Nucleus accumbens (tissue), 56 donors: ENCODE measurements at places on chromosomes 11 and 22.

- no peak for DNase-seq
Measured at GRCh38 chr22:23777776-23778576, 5.3 kb downstream of the MMP11 start.

DNA sequence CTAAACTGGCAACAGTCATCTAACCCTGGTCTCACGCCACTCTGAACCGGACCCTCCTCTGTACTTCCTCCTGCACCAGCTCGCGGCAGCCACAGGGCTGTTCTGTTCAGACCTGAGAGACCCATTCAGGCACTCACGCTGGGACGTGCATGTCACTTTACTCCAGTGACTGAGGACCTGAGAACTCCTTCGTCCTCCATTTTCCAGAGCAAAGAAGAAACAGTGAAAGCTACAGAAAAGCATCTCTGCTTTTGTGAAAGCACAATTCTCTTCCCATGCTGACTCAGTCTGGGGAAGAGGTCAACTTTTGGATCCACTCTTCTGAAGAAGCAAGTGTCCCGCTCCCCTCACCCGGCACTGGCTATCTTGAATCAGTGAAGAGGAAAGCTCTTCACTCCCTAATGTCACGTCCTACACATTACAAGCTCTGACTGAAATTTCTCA, 24.5 kb downstream of the PISD start:
- DNase-seq, result no peak

DNA sequence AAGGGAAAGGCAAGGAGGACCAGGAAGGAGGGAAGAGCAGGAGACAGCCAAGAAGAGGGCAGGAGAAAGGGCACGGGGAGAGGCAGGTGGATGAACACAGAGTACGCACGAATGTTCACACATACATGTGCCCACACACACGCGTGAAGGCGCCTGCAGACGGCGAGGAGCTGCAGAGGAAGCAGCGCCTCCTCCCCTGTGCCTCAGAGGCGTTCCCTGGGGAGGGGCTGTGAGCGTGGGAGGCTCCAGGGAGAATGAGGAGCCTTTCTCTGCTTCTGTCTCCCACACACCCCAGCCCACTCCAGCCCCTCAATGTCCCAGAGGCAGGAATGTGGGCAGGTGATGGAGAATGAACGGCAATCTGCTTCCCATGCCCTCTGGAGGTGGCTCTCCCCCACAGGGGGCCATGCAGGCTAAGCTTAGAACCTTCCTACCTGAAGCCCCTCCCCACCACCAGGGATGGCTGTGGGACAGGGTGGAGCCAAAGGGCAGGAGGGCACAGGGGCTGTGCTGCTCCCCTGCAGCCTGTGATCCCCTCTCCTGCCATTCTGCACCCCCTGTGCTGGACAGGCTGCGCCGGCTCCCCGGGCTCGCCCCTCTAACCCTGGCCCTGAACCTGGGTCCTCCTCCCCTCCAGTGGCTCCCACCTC, 25.3 kb downstream of the PPM1F start:
- DNase-seq, result no peak

DNA sequence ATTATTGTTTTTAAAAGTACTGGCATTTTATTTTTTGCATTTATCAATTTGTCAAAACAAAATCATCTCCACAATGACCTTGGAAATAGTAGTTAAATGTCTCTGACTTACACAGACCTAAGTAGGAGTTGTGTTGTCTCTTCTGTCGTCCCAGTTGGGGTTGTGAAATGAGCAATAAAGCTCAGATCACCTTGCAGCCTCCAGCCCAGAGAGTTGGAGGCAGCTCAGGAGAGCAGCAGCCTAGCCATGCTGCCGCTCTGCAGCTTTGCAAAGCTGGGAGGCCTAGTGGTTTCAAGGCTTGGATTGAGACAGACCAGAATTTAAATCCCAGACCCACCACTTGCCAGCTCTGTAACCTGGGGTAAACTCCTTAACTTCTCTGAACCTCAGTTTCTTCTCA, 65.2 kb upstream of the CRYBB3 start:
- DNase-seq, result no peak

DNA sequence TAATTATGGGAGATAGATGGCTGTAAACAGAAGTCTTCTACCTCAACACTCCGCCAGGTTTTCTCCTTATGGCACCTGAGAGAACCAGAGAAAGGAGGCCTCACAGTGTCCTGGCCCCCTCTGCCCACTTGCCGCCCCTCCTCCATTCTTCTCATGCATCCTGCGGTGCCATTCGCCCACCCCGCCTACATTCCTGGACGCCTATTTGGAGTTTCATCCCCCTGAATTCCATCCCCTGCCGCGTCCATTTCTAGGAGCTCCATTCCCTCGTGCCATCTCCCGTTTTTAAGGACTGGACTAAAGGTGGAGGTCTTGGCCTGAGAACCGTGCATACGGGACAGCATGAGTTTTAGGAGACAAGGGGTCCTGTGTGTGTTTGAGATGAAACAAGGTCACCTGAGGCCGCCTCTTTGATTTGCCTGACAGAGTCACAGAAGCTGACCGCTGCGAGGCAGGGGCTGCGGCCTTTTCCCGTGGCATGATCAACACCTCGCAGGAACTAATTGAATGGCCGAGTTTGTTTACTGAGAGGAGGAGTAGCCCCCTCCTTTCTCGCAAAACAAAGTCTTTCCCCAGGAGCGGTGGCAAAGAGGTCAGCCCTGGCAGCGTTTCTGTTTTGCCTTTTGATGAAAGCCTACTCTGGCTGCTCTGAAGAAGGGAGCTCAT, 246.2 kb downstream of the ST3GAL4 start:
- no peak for DNase-seq

GRCh38 chr11:44928144-44928543, 22.5 kb downstream of the TP53I11 start:
- no peak for DNase-seq

DNA sequence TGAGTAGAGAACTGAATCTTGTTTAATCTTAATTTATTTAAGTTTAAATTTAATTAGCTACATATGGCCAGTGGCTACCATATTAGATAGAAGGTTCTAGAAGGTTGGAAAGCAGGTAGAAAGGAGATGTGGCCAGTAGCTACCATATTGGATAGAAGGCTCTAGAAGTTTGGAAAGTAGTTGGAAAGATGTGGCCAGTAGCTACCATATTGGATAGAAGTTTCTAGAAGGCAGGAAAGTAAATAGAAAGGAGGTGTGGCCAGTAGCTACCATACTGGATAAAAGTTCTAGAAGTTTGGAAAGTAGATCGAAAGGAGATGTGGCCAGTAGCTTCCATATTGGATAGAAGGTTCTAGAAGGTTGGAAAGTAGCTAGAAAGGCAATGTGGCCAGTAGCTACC, 2.2 kb downstream of the CRYBA4 start:
- no peak for DNase-seq

DNA sequence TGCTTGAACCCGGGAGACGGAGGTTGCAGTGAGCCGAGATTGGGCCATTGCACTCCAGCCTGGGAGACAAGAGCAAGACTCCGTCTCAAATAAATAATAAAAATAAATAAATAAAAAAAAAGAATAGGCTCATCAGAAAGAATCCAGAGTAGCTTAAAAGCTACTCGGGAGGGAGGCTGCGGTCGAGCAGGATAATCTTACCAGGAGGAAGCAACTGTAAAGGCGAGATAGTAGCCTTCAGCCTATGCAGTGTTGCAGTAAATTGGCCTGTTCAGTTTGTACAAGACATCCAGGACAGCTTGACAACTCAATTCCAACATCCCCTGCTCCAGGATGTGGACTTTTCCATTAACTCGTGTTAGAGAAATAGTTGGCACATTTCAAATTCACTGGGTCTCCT, 1164.7 kb downstream of the LRRC4C start:
- no peak for DNase-seq

DNA sequence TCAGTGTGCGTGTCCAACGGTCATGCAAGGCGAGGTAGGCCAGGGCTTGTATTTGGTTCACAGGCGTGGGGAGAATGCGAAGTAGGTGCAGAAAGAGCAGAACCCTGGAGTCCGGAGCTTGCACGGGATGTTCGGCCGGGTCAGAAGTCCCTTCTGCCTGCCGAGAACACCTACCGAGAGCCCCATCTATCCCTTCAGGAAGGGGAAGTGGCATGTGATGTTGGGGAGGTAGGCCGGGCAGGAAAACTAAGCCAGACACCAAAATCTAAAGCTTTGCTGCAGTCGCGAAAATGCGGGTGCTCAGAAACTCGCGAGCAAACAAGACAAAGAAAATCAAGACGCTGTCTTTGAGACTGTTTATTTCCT, 435 bp upstream of the TAF6L start:
- DNase-seq, result no peak

- DNase-seq, result no peak
Measured at GRCh38 chr11:16110886-16111285, 245.5 kb downstream of the SOX6 start.

DNA sequence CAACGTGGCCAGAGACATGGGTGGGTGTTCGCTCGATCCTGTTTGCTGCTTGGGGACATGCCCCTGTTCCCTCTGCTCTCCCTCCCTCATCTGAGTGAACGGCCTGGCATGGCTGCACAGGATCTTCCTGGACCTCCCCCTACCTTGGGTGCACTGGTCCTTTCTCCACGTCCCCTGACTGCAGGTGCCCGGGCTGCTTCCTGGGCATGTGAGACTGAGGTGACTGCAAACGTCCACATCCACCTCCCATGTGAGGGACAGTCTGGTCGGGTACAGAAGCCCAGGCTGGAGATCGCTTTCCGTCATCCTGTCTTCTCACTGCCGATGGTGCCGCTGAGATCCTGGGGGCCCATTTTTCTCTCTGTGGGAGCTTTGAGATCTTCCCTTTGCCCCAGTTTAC, 11.8 kb downstream of the SULT4A1 start:
- no peak for DNase-seq

DNA sequence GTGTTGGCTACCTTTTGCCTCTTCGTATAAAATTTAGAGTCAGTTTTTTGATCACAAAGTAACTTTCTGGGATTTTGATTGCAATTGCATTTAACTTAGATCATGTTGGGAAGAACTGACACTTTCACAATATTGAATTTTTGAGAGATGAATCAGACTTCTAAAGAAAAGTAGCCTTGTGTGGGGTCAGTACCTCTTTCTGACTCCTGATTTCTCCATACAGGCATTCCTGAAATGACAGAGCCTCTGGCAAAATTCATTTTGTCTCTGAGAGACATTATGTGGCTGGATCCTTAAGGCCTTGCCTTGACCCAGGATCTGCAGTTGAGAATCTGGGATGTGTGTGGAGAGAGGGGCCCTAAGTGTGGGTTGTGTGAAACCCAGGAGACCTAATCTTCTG, 37.8 kb downstream of the PPFIBP2 start:
- DNase-seq, result no peak
